ENCODE measurements at places on chromosomes 6 and 20.

- DNase-seq, result no peak
Observed at GRCh38 chr6:113823916-113824315, 33.2 kb upstream of the MARCKS start.

GRCh38 chr6:52130440-52130839 is 43.0 kb upstream of the PKHD1 start:
- no peak for DNase-seq

GRCh38 chr20:47878601-47879027 is 93.3 kb upstream of the SULF2 start:
- DNase-seq, result no peak

- no peak for DNase-seq
Observed at GRCh38 chr6:118501765-118502164, 46.3 kb upstream of the PLN start.

GRCh38 chr6:53199156-53199555 is 50.5 kb upstream of the GCM1 start:
- no peak for DNase-seq

DNA sequence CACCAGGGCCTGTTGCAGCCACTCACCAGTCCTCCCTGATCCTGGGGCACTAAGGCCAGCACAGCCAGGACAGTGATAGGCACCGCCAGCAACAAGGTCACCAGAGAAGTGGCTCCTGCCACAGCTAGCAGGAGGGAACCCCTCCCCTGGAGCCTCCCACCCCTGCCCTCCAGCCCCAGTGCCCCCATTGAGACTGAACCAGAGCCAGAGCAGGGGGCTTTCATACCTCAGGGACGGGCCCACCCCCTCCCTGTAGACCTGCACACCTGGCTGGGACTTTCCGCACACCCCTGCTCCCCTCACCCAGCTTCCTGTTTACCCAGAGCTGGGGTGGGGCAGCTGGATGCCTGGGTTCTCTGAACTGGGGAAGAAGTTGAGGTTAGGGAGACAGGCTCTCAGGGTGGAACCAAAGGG is at the start of gene LTB:
Gene LTB (minus strand): TSS at position 195 of the 414 bp plus-strand sequence. CDS start 7 bp downstream, at position 188.
- peak; percentile 81 for DNase-seq

DNA sequence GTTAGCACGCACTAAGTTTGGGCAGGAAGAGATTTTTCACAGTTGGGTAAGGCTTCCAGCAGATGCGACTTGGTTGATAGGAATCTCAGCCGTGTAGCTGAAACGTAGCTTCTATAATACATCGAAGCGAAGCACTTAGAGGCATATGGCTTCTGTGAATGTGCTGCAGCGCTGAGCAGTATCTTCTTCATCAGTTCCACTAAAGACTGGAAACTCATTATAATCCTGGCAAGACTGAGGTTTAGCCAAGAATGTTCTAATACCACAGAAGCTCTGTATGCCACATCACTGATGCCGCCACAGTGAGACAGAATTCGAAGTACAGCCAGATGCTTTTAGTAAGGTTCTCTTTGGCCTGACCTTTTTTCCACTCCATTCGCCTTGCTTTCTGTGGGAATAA is 680.2 kb upstream of the AGPAT4 start:
- DNase-seq, result no peak

GRCh38 chr20:23438661-23439060 is 824 bp upstream of the CSTL1 start:
- no peak for DNase-seq

DNA sequence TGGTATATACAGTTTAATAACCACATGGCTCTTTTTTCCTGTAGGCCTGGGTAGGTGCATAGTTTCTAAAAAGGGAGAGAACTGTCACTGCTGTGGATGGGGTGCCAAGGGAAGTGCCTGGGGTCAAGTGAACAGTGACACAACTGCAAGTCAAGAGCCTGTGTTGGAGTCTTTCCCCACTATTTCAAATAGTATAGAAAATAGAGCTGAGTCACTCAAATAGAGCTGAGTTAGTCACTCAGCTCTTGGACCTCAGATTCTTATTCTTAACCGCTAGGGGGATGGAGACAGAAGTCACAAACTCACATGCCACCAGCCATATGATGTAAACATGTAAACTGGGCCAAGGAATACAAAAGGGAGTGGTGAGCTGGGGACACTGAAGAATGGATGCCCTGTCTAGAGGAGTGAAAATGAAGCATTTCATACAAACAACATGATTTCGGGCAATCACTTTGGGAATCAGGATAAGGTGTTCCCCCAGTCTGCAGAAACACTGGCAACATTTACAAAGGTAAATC is 2.1 kb downstream of the NQO2 start:
- DNase-seq, result peak; percentile 68

- DNase-seq, result no peak
Observed at GRCh38 chr6:7777074-7777473, 51.2 kb downstream of the BMP6 start.

- DNase-seq, result no peak
Observed at GRCh38 chr6:156348424-156348823, 428.8 kb upstream of the ARID1B start.

DNA sequence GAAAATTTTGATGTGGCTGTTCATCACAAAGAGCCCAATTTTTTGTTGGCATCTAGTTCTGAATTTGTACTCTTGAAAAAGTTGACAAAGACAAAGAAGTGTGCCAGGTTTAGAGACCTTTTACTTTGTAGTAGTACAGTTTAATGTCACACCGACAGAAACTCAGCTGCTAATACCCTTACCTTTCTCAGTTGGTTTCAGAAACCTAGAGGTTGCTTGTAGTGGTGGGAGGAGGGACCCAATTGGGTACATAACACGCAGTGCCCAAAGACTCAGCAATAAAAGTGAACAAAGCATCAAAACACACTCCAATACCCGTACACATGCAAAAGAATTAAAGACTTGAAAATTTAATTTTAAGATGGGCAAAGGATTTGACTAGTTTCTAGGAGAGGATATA is 203.7 kb downstream of the CDKAL1 start:
- DNase-seq, result no peak

GRCh38 chr20:22339946-22340345 is 244.4 kb downstream of the FOXA2 start:
- no peak for DNase-seq

DNA sequence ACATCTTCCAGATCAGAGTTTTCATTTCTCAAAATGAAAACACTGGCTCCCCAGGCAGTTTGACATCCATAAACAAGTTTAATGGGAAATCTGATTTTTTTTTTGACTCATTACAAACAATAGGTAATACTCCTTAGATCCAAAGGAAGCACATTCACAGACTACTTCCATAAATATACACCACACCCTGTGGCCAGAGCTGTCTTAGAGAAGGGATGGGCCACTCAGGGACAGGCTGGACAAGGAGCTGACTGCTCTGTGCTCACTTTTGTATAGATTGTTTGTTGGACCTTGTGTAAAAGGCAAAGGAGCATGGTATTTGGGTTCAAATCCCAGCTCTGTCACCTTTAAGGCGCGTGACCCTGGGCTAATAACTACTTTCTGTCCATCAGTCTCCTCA is 12.8 kb upstream of the DDO start:
- no peak for DNase-seq

DNA sequence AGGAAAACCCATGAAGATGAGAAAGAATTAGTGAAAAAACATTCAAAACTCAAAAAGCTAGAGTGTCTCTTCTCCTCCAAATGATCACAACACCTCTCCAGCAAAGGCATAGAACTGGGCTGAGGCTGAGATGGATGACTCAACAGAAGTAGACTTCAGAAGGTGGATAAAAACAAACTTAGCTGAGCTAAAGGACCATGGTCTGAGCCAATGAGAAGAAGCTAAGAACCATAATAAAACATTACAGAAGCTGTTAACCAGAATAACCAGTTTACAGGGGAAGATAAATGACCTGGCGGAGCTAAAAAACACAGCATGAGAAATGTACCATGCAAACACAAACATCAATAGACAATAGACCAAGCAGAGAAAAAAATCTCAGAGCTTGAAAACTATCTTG is 904.1 kb upstream of the MANEA start:
- no peak for DNase-seq

- DNase-seq, result no peak
Observed at GRCh38 chr6:103017878-103018277, 1624.4 kb downstream of the GRIK2 start.

DNA sequence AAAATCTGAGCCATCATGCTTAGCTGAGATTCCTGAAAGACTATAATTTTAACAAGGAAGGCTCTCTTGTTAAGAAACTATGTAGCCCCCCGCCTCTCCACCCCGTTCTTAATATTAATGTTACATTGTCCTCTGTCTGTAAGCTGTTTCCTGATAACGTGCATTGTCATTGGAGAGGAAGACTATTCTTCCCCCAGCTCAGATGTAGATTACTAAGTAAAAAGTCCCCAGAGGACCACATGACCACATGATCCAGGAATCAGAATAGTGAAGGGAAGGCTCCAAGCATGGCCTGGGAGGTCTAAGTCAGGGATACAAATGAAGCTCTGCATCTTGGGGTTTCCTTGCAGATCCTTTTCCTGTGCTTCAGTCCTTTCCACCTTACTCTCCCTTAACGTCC is 106.4 kb downstream of the JARID2 start:
- DNase-seq, result no peak

DNA sequence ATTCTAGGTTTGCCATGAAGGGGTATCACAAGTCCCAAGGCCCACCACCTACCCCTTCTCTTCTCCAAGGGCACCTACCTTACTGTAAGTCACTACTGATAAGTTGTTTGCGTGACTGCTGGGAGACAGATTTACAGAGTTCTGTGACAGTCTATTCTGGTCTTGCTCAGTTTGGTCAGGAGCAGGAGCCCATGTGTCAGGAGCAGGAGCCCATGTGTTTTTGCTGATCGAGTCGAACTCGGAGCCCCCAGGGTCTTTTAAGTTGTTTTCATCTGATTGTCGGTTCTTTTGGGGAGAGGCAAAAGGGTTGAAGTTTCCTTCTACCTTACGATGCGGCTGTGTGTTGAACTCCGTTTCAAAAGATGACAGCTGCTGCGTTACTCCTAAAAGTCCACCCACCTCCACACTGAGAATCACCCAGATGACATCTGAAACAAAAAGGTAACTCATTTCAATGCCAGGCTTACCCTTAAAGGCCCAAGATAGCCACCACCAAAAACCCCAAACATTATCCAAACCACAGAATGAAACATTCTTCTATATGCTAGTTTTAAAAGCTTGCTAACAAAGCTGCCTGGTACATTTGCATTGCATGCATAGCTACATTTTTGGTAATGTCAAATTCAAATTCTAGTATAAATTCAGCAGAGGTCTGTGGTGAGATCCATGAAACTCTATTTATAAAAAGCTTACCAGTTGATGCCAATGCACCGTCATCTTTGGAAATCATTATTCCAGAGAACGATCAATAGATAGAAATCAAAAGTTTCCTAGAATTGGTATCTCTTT is 50.5 kb upstream of the SPDEF start:
- DNase-seq, result no peak

DNA sequence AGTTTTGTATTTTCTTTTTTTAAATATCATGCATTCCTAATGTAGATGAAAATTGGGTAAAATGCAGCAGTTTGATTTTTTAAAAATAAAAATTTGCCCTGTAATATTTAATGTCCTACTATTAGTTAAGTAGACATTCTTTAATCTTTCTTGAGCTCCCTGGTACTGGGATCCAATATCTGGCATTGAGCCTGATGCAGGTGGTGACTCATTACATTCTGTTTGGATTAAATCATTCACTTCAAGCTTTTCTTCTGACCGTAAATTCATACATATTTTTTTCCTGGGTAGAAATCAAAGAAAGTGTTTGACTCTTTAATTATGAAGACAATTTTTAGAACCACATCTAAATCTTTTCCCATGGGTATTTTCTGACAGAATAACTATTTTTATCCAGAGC is 768.8 kb upstream of the SLC35B3 start:
- DNase-seq, result no peak

DNA sequence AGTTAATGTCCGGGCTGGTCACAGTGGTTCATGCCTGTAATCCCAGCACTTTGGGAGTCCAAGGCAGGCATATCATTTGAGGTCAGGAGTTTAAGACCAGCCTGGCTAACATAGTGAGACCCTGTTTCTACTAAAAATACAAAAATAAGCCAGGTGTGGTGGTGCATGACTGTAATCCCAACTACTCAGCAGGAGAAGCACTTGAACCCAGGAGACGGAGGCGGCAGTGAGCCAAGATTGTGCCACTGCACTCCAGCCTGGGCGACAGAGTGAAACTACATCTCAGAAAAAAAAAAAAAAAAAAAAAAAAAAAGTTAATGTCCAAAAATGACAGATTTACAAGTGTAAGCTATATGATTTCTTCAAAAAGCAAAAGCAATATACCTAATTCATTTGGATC is 124.9 kb downstream of the CCDC170 start:
- DNase-seq, result no peak

GRCh38 chr6:117550618-117551242 is 51.6 kb downstream of the GOPC start:
- peak; percentile 5 for DNase-seq

DNA sequence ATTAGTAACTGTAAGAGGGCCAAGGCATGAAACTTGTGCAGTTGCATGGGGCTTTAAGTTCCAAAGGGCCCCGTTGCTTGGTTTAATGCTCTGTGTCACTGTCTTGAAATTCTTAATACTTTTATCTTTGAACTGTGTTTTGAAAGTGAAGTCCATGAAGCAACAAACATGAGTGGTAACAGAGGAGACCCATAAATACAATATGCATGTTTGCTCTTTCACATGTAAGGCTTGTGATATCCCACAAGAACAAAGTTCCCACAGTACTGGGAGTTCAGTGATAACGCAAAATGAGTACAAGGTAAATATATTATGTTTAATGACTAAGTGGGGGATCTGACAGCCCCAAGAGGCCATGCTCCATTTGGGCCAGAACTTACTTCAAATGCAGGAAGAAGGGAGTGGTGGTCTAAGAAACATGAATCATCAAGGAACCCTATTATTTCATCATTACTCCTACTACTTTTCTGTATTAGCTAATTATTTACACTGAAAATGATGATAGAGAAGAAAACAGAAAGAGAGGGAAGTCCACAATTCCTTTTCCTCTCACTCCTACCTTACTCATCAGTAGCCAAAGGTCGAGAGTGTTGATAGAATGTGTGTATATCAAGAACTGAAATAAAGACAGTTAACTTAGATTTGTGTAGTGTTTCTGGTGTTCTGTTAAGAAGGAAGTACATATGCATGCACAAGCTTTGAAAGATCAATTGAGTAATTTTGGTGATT is 157.3 kb downstream of the PHF3 start:
- DNase-seq, result no peak
